Stimulated activated CD8-positive, alpha-beta memory T cell treated with anti-CD3 and anti-CD28 coated beads, Interleukin-7, amount 100 ng/mL, for 1 hour (primary cell): ENCODE measurements at places on chromosomes 7 and 10.
A peak's percentile ranks its signal among the peaks of the same experiment; 100 is the strongest.

DNA sequence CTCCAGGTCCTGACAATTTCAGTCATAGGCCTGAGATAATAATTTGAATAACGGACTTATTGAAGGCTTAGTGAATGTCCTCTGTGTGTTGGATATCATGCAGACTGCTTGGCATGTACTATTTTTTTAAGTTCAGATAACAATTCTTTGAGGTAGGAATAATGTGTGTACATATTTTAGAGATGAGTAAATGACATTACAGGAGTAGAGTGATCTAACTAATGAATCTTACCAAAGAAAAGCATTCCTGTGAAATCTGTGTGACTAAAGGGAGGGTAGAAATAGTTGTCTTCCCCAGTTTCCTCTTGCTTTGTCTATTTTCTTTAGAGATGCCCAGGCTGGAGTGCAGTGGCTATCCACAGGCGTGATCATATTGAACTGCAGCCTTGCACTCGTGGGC is 391.8 kb upstream of the ETV1 start:
- no peak for DNase-seq

GRCh38 chr7:92057375-92057774 is 76.9 kb downstream of the CYP51A1 start:
- no peak for DNase-seq

- no peak for DNase-seq
Observed at GRCh38 chr10:90407131-90407530, 450.7 kb downstream of the HTR7 start.

DNA sequence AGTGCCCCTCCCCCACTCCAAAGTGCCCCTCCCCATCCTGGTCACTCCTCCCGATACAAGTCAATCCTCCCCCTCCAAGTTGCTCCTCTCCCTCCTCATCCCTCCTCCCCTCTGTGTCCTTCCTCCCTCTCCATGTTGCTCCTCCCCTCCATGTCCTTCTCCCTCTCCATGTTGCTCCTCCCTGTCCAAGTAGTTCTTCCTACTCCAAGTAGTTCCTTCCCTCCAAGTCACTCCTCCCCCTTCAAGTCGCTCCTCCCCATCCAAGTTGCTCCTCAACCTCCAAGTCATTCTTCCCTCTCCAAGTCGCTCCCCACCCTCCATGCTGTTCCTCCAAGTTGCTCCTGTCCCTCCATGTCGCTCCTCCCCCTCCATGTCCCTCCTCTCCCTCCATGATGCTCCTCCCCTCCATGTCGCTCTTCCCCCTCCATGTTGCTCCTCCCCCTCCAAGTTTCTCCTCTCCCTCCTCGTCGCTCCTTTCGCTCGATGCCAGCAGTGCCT is 8.6 kb upstream of the WBP1L start:
- DNase-seq: no peak

DNA sequence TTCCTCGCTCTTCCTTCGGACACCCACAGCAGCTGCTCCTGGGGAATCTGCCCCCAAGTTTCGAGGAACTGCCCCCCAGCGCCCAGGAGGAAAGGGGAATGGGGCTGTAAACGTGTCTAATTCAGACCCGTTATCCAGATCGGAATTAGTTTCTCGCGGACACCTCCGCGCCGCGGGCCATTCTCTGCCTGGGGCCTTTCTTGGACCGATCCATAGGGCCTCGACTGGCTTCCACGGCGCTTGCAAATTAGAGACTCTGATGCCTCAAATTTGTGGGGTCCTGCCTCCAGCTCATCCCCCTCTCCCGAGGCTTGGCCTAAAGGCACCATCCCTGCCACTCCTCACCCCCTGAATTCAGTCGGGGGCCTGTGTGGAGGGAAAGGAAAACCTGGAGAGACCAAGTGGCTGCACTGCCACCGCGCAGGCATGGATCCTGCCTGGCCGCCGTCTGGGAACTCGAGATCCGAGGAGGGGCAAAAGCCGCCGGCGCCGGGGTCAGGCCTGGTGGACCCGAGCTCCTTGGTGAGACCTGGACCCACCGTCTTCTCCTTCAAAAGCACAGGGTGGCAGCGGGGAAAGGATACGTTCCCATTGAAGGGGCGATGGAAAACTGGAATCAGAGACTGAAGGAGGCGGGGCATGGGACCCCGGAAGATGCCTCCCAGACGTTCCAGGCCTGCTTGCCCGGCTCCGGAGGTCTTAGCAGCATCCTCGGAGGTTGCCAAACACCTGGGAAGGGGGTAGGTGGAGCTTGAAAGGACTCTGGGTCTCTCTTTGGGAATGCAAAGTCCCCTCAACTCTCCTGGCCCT is 13.7 kb downstream of the LBX1 start:
- DNase-seq: no peak

GRCh38 chr10:29403208-29403607 is 114.3 kb downstream of the LYZL1 start:
- DNase-seq: no peak

DNA sequence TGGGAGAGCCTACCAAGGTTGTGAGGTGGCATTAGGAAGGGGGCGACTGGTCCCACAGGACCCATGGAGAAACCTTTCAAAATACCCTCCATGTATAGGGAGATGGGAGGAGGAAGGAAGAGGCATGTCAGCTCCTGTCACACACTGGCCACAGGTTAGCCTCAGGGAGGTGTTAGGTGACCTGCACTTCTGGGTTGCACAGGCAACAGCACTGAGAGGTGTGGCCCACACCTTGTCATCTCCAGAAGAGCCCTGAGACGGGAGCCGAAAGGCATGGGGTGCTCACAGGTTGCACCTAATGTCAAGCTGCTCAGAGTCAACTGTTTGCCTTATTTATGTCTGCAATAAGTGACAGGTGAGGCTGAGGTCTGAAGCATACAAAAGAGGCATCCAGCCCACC is 14.6 kb upstream of the USP6NL start:
- no peak for DNase-seq

- no peak for DNase-seq
Observed at GRCh38 chr10:28997734-28998133, 291.1 kb upstream of the LYZL1 start.

DNA sequence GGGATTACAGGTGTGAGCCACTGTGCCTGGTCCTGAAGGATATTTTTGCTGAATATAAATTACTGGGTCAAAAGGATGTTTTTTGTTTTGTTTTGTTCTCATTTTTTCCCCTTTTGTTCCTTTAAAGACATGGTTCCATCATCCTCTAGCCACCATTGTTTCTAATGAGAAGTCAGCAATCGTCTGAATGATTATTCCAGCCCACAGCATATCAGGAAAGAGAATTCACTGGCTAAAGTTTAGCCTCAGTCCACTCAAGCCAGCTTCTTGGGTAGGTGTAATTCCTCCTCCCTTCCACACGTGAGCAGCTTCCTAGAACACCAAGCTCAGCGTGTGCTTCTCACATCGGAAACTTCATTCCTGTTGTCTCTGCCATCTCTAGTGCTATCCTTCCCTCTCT is 112.8 kb upstream of the INSIG1 start:
- DNase-seq: no peak

GRCh38 chr7:149476791-149477190 is 15.9 kb upstream of the ZNF777 start:
- no peak for DNase-seq

GRCh38 chr10:132363376-132363775 is 31.4 kb downstream of the LRRC27 start:
- DNase-seq: no peak

DNA sequence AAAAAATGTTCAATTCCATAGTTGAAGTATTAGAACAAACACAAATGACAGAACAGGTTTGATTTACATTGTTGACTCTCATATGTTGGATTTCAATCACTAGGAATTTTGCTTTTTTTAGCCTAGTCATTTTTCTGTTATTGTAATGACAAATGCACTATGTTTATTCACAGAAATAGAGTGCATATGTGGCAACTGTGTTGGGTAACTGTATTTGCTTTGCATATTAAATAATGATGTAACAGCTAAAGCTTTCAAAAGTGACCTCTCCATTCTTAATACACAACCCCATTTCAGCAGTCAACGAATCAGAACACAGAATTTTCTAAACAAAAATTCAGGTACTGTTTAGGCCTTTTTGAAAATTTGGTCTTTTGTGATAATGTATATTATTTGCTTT is 54.0 kb upstream of the SLC26A5 start:
- no peak for DNase-seq

GRCh38 chr10:43230909-43231522 is 35.8 kb downstream of the RASGEF1A start:
- no peak for DNase-seq

- DNase-seq: no peak
Observed at GRCh38 chr7:136050462-136050847, 73.3 kb upstream of the MTPN start.

- no peak for DNase-seq
Observed at GRCh38 chr7:151249034-151249731, 689 bp upstream of the SMARCD3 start.

GRCh38 chr10:86684331-86685097 is 16.2 kb downstream of the LDB3 start:
- DNase-seq: no peak

- DNase-seq: no peak
Observed at GRCh38 chr10:16440396-16441133, 3.8 kb downstream of the PTER start.

DNA sequence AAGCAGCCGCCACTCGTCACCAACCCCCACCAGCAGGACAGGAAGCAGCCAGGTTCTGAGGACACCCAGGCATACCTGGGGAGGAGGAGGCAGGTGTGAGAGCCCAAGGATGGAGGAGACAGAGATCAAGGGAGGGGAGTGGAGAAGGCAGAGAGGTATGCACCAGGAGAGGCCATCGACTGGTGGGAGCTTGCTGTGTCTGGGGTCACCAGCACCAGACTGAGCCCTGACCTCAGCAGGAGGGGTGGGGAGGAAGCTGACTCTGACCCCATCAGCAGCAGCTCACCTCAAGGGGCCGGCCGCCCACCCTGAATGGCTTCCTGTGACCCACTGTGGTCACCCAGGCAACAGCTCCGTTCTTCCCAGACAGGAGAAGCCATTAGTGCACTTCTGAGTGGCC is 7.8 kb downstream of the VIPR2 start:
- DNase-seq: no peak

DNA sequence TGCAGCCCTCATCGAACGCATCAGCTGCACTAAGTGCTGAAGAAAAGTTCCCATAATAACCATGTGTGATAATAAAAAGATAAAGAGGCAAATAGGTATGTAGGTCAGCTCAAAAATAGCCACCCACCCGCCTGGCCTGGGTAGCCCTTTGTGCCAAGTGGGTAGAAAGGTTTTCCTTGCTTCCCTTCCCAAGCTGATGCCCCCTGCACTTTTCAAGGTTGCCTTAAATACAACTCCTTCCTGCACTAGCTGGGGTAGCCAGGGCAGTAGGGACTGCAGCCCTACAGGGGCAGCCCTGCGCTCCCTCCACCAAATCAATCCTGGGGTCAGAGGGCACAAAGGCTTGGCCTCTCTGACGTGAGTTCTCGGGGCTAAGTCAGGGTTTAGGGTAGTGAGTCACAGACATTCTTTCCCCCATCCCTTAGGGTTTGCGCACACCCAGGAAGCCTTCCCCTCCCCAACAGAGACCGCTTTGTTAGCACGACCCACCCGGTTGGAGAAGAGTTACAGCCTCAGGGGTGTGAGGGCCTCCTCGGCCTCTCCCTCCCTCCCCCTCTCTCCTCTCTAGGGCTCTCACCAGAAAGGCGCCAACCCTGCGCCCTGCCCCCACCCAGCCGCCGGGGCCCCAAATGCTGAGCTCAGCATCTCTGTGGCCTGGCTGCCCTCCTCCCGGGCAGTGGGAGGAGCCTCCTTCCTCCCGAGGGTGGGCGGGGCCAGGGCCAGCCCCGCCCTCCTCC is 13.3 kb upstream of the DDIT4 start:
- peak; percentile 63 for DNase-seq

DNA sequence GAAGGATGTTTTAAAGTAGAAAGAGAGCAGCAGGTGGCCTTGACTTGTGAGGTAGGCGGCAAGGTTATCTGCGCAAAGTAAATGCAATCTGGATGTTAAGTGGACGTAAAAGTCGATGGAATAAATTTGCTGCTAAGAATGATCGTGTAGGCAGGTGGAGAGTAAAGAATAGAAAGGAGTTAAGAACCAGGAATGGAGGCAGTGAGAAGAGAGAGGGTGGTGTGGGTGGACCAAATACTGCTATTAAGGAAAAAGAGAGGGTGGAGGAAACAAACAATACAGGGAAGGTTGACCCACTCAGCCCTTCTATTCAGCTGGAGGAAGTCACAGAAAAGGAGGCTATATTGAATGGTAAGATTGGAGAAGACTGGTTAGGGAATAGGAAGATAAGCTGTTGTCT is 1.9 kb upstream of the CUL1 start:
- no peak for DNase-seq

DNA sequence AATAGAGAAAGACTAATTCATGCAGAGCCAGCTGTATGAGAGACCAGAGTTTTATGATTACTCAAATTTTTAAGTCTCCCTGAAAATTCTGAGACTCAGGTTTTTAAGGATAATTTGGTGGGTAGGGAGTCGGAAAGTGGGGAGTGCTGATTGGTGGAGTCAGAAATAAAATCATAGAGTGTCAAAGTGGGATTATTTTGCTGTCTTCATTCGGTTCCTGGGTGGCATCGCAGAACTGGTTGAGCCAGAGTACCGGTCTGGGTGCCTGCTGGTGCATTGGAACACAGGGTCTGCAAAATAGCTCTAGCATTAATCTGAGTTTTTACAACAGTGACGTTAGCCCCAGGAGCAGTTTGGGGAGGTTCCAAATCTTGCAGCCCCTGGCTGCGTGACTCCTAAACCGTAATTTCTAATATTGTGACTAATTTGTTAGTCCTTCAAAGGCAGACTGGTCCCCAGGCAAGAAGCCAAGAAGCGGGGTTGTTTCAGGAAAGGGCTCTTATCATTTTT is 32.4 kb downstream of the GPRIN2 start:
- no peak for DNase-seq

- DNase-seq: peak; percentile 32
Observed at GRCh38 chr7:151232917-151233701, 826 bp downstream of the CHPF2 start.

GRCh38 chr7:106568680-106569499 is 92.1 kb downstream of the CCDC71L start:
- DNase-seq: no peak

DNA sequence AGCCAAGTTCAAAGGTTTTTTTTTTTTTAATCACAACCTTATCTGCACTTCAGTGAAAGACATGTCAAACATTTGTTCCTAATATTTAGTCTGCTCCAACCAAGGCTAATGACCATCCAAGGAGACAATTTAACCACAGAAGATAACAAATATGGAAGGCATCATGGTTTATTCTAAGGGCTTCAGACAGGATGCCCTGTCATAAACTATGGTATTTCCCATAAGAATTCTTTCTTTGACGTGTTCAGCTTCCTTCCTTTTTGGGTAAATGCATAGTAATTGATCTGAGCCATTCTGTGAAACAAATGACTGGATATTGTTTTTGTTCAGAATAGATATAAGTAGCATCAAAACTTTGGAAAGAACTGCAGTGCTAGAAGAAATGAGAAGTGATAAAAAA is 326.5 kb upstream of the AOAH start:
- no peak for DNase-seq

DNA sequence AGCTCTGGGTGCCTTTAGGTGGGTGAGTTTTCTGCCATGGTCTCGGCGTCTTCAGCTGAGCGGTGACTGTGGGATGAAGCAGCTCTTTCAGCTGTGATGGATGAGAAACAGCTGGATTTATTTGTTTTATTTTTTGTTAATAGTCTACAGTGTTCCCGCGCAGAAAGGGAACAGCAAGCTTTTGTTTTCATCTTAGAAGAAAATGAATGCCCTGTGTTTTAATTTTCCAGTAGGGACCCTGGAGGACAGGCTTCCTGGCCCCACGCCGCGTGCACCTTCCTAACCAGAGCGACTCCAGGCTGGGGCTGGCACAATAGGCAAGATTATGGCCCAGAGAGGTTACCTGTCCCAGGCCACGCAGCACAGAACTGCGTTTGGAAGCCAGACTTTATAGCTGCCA is 57.6 kb downstream of the GTF2IRD1 start:
- no peak for DNase-seq

- peak; percentile 28 for DNase-seq
Observed at GRCh38 chr7:636396-636795, 90.1 kb upstream of the DNAAF5 start.

GRCh38 chr7:111540199-111540815 is 22.0 kb downstream of the IMMP2L start:
- no peak for DNase-seq
